ENCODE measurements at places on chromosomes 11 and 22.

DNA sequence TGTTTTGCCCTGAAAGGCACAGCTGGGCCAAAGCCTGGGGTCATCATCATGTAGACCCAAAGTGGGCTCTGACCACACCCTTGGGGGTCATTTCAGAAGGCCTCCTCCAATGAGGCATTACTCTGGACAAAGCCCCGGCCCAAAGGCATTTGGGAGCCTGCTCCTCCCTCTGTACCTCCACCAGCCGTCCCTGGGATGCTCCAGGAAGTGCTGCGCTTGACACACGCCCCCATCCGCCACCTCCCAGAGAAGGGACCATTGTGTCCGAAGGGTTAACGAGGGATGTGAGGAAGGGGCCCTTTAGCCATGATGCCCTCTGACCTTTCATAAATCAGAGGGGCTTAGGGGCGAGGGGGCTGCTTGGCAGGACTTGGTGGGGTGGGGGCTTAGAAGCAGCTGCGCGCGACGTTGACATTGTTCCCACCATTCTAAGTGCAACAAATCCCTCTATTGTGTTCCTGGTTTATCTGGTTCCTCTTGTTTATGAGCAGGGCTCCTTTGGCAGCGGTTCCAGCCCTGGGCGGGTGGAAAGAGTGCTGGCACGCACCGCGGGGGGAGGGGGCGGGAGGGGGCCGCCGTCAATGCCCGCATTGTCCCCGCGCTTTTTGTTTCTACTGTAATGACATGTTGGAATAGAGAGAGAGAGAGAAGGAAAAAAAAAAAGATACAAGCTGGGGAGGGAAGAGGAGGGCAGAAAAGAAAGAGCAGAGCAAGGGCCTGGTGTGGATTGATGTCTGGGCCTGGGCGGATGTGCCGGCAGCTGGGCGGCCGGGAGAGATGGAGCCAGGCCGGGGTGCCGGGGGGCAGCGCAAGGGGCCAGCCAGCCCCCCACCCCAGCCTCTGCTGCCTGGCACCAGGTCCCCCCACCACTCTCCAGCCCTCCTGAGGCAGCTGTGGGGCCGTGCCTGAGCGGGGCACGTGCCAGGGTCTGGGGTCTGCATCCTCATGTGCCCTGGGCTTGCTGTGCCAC is 32.1 kb upstream of the SOX10 start:
- DNase-seq: no peak

DNA sequence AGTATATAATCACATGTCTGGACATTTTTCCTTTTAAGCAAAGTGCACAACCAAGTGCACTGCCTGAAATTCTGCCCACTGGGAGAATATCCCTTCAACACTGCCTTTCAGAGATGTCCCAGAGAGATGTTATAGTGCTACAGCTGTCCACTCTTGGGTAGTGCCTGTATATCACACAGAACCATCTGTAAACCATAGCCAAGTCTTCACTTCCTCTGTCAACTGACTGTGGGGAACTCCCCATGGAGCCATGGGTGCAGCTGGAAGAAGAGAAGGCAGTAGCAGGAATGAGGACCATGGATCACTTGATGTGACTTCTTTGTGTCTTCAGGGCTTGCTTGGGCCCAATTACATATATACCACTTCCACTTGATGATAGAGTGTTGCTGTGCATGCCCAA is 44.6 kb upstream of the LIN7C start:
- no peak for DNase-seq

DNA sequence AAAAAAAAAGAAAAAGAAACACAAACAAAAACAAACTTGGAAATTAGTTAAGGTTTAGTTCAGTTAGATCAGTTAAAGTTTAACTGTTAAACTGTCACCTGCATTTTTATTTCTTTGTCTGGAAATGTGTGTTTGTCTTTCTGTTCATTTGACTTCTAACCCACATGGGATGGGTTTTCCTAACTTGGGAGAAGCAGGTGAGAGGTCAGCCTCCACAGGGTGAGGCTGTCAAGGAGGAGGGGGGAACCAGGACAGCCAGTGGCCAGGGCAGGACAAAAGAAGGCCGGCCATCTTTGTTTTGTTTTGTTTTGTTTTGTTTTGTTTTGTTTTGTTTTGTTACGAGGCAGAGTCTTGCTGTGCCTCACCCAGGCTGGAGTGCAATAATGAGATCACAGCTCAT is 13.4 kb upstream of the GCAT start:
- no peak for DNase-seq

GRCh38 chr11:133606124-133606523 is 73.8 kb upstream of the OPCML start:
- no peak for DNase-seq

DNA sequence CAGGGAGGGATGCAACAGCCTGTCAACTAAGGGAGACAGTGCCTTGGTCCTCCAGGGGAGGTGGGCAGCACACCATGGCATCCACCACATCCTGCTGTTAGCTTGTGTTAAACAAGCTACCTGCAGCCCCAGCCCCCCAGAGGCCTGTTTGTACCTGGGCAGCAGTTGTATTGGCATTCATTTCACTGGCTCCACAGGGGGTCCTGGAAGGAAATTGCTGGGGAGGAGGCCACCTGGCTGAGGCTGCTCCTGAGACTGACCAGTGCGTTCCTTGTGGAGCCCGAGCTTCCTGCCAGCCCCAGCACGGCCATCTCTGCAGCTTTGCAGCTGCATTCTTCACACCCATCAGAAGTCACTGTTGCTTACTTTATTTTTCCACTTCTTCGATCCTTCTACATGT is 479.9 kb downstream of the INSC start:
- no peak for DNase-seq

- no peak for DNase-seq
These were observed 15.0 kb downstream of the APOBEC3F start for GRCh38 chr22:39055658-39056057.

GRCh38 chr11:118915941-118916841 is 9.5 kb downstream of the BCL9L start:
- no peak for DNase-seq

DNA sequence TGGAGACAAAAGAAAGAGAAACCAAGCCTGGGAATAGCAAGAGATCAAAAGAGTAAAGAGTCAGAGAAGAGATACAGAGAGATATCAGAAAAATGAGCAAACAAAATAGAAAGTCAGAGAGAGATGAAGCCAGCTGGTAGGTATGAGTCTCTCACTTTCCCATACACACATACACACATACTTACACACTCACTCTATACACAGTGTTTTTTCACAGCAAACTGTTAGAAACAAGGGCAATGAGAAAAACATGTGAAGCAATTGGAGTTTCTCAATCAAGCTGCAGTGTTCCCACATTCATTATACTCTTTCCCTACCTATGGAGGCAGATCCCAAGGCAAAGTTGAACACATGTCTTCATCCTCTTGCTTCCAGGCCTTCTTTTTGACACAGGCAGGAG is 2.6 kb upstream of the NLRP10 start:
- no peak for DNase-seq

GRCh38 chr11:340539-341512 is 20.2 kb upstream of the IFITM3 start:
- no peak for DNase-seq

DNA sequence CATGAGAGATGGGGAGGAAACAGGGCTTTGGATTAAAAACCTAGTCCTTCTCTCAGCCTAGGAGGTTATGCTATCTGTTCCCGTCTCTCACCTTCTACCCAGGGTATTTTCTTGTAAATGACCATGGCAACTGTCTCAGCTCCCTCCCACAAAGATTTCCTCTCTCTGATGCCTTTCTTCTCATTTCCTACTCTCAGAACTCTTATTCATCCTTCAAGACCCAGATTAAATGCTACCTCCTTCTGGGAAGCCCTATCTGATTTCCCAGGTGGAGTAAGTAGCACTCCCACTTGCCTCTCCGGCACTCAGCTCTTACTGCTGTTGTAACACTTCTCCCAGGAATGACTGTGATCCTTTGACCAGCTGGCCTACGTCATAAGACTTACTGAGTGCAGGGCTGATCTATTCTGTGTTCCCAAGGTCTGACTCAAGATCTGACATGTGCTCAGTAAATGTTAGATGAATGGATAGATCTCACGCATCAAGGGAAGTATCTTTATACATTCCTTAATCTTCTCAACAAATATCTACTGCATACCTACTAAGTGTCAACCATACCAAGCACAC is 175.0 kb downstream of the TENM4 start:
- no peak for DNase-seq
